ENCODE measurements at places on chromosomes 4 and X.
A peak's percentile ranks its signal among the peaks of the same experiment; 100 is the strongest.

DNA sequence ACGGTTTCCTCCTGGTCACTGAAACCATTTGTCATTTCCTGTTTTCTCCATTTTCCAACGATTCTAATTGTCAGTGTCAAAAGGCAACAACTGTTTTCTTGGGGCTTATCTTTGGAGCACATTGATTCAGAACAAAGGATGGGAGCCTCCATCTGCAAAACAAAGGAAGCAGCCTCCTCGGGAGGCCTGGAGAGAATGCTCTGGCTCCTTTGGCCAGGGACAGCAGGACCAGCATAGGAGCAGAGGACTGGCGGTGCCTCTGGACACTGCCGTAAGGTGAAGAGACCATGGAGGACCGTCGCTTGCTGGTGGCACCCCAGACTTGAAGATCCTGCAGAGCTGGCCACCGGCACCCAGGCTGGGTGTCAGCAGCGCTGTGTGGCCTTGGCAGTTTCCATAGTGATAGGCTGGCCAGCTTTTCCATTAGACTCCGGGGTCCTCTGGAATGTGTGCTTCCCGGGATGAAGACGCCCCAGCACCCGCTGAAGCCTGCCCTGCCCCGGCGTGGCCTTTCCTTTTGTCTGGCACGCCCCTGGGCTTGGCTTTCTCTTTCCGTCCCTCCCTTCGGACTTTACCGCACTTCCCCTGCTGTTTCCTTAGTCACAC, 61.1 kb upstream of the MTM1 start:
- peak; percentile 53 for DNase-seq

DNA sequence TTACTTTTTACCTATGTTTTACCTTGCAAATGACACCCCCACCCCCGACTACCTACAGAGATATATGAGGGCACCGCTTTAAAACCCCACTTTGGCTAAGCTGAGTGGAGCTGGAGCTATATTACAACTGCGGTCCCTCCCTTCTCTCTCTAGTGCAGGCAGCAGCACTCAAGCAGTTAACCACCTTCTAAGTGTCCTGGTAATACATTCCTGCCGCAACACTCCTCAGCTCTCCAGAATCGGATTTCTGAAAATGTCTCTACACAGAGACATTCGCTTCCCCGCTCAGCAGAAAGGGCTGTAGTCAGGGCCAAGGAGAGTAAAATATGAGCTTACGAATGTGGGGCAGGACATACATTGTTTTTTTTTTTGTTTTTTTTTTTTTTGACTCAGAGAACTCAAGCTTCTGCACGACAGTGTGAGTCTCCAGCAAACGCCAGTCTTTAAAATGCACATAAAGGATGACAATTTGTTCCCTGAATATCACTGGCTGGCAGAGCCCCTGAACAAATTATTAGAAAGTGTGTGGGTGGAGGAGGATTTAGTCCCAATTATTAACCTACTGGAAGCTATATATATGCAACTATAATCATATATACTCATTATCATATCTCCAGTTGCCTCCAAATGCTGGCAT, 287.0 kb upstream of the TET2 start:
- no peak for DNase-seq

DNA sequence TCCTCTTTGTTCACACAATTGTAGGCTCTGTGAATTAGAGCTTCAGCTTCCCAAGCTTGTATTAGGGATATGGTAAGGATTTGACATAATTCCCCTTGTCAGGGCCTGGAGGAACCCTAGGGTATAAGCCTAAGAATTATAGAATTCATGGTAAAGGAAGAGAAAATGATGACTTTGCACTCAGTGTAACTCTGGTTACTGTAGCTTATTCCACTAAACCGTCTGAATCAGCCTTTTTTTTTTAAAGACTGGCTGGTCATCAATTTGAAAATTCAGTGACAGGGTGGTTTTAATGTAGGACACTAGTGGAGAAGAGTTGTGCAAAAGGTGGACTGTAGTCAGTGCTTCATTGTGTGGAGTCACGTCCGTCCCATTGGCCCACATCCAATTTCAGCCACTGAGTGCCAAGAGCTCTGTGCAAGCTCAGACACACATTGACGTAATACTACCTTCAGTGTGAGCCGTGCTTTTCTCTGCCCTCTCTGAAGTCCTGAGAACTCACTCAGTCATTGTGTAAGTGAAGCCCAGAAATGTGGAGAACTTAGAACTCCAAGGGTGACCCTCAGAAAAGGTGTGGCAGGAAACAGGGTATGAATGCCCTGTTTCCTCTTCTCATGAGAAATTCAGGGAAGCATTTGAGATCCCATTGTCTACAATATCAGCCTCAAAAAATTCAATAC, 449.8 kb downstream of the C4orf33 start:
- peak; percentile 67 for DNase-seq

- no peak for DNase-seq
Observed at GRCh38 chr4:38025665-38026064, 65.5 kb downstream of the PTTG2 start.

All from body of pancreas (tissue), 4 donors.